ENCODE measurements at places on chromosomes 11 and 22. TPM values are rescaled to one million over a fixed set of nuclear protein-coding genes. Genes with fewer than 3 reads are reported as not detected.

The HEPHL1 gene
- total RNA-seq: not detected

The CAVIN3 gene
- not detected for total RNA-seq

The ANGPTL5 gene
- total RNA-seq: not detected

The LRP4 gene
- not detected for total RNA-seq

The MRGPRE gene
- not detected for total RNA-seq

The LDHAL6A gene
- total RNA-seq: not detected

The MRPL23 gene
- total RNA-seq: 44.7 TPM

The GRK3 gene
- total RNA-seq: 65.3 TPM

The BEST1 gene
- 0.78 TPM for total RNA-seq

The UBQLNL gene
- 1.3 TPM for total RNA-seq

GRCh38 chr22:44455151-44455962 lies 42.7 kb downstream of the RTL6 start:
- no peaks in the 10 kb centered on the region for H3K36me3 ChIP-seq
- H3K4me3 ChIP-seq: no peak overlapping the region
- H3K27me3 ChIP-seq: no peaks in the 10 kb centered on the region
- no peak for DNase-seq
- H3K27ac ChIP-seq: no peak overlapping the region

DNA sequence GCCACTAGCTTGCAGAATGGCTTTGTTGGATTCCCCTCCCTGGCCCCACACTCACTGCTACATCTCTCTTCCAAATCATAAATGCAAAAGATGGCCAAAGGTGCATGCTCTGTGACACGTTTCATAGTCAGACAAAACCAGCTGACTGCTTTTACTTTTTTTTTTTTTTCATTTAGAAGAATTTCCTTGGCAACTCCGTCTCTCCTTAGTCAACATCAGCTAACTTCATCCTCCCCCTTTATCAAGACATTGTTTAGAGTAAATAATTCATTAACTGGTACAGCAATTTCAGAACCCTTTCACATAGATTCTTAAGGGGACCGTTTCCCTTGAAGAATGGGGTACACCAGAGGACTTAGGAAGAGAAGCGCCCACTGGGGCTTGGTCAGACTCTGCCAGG lies 16.0 kb downstream of the KCNQ1OT1 start:
- H3K4me3 ChIP-seq: no peak overlapping the region
- no peaks in the 10 kb centered on the region for H3K36me3 ChIP-seq
- H3K27me3 ChIP-seq: no peaks in the 10 kb centered on the region
- DNase-seq: no peak
- no peak overlapping the region for H3K27ac ChIP-seq
- H3K4me1 ChIP-seq: peaks cover 14% of the 10 kb centered on the region

- no peak overlapping the region for H3K27ac ChIP-seq
- no peaks in the 10 kb centered on the region for H3K27me3 ChIP-seq
- no peak overlapping the region for H3K4me3 ChIP-seq
- peaks cover 26% of the 10 kb centered on the region for H3K4me1 ChIP-seq
Observed at GRCh38 chr22:26544489-26544888, 32.2 kb upstream of the TFIP11 start.

- no peak overlapping the region for H3K4me3 ChIP-seq
- H3K27ac ChIP-seq: no peak overlapping the region
- no peaks in the 10 kb centered on the region for H3K36me3 ChIP-seq
- DNase-seq: peak; percentile 0
- H3K27me3 ChIP-seq: no peaks in the 10 kb centered on the region
Observed at GRCh38 chr22:18909556-18909955, 3.4 kb downstream of the DGCR6 start.

DNA sequence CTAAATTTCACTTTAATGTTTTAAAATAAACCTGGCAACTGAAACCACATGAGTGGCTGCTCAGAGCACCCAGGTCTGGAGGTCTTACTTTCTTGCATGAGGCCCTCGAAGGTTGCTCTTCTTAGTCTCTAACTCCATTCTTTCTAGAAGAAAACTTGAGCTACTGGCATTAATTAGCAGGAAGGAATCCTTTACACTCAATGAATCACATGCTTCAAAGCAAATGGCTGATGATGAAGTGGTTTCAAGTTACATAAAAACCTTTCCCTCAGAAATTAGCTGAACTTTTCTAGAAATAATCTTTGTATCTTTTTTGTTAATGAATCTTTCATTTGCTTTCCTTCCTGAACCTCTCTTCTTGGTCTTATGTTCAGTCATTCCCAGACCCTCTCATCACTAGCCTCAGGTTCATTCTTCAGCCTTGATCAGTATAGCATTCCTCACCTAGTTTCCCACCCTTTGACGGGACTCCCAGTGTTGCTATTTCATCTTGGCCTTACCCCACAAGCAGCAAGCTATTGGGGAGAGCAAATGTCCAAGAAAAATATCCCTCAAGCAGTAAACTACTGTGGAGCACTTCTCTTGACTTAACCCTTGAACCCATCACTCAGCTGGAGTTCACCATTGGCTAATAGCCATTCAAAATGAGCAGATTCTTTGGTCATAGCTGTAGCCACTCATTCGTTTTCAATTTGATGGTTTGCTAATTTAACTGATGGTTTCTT lies 75.1 kb downstream of the INSC start:
- H3K36me3 ChIP-seq: no peaks in the 10 kb centered on the region
- H3K4me1 ChIP-seq: no peaks in the 10 kb centered on the region
- no peak overlapping the region for H3K27ac ChIP-seq
- H3K27me3 ChIP-seq: no peaks in the 10 kb centered on the region
- no peak overlapping the region for H3K4me3 ChIP-seq
- DNase-seq: no peak

DNA sequence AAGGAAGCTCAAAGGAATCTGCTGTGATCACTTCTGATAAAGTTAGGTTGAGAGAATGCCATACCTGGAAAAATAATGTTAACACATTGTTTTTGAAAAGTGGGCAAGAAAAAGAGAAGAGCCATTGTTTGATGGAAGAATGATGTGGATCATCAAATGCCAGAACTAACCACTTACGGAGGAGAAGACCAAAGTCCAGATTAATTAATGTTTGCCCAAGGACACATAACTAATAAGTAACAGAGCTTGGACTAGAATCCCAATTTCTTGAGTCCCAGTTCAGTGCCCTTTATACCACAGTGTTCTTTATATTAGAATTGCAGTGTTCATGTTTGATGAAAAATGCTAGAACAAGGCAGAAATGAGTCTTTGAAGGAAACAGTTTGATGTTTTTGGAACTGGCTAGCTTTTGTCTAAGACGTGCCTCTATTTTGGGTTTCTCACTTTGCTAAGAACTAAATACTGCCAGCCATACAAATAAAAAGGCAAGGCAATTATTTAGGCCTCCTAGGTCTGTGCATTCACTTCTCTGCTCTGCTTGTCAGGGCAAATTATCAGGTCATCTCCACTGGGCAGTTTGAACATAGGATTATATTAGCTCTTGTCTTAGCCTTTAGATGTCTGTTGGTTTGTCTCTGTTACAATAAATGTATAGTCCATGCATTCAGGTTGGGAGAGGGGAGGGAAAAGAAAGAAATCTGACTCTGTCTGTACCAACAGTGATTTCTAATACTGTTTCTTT lies 72.3 kb downstream of the TRIM44 start:
- H3K36me3 ChIP-seq: peaks cover 44% of the 10 kb centered on the region
- no peaks in the 10 kb centered on the region for H3K27me3 ChIP-seq
- no peak overlapping the region for H3K27ac ChIP-seq
- H3K4me3 ChIP-seq: no peak overlapping the region

- no peaks in the 10 kb centered on the region for H3K36me3 ChIP-seq
- no peak overlapping the region for H3K27ac ChIP-seq
- no peak overlapping the region for H3K4me3 ChIP-seq
Observed at GRCh38 chr11:9330387-9331384, 16.3 kb upstream of the TMEM41B start.

DNA sequence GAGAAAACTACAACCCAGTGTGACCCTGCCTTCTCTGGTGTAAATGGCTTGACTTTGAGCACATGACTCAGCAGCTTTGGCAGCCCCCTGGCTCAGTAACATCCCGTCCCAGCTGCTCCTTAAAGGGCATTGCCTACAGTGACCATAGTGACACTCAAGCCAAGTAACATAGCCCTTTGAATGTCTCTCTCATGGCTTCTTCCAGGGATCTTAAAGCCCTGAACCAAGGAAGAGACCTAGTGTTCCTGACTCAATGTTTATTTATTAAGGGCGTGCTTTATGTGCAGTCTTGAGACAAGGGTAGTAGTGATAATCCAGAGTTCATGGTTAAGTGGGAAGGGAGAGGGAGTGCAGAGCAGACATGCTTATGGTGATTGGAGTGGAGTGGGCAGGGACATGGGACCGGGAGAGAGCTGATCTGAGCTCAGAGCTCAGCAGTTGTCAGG lies 125.7 kb downstream of the PARVA start:
- DNase-seq: no peak
- no peaks in the 10 kb centered on the region for H3K36me3 ChIP-seq
- no peak overlapping the region for H3K27ac ChIP-seq
- H3K4me3 ChIP-seq: no peak overlapping the region
- H3K4me1 ChIP-seq: no peaks in the 10 kb centered on the region
- no peaks in the 10 kb centered on the region for H3K27me3 ChIP-seq

- H3K4me1 ChIP-seq: peaks cover 52% of the 10 kb centered on the region
- H3K4me3 ChIP-seq: peak overlapping the region; percentile 89
- H3K27ac ChIP-seq: peak overlapping the region; percentile 93
- no peaks in the 10 kb centered on the region for H3K36me3 ChIP-seq
- H3K27me3 ChIP-seq: no peaks in the 10 kb centered on the region
Observed at GRCh38 chr11:62709247-62710000, 1.9 kb downstream of the GNG3 start.

- no peak for DNase-seq
- no peaks in the 10 kb centered on the region for H3K4me1 ChIP-seq
- H3K27ac ChIP-seq: no peak overlapping the region
- H3K4me3 ChIP-seq: no peak overlapping the region
- H3K27me3 ChIP-seq: no peaks in the 10 kb centered on the region
Observed at GRCh38 chr11:37657645-37658044, 1059.6 kb upstream of the RAG2 start.

DNA sequence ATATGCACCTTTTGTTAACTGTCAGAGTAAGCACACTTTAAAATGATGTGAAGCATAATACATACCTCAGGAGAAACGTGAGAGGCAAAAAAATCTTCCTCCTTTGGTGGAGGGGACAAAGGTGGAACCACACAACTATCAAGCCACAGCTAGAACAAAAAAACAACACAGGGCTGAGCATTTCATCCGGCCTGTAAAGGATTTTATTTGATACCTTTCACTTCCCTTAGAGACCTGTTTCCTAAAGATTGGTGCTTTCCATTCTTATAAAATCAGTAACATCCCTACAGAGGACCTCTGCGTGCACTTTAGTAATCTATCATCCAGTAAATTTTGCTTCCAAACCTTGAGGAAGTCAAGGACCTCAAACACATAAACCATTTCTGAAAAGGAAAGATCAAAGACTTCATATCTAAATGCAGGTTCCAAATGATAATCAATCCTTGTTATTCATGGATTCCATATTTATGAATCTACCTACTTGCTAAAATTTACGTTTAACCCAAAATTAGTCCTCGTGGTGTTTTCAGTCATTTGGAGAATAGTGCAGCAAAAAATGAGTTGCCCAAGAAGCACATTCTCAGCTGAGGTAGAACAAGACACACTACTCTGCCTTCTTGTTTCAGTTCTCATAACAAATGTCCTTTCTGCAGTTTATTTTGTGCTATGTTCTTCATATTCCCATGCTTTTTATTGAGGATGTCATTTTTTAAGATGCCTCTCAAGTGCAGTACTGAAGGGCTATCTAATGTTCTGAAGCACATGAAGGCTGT lies 22.7 kb downstream of the ARFGAP3 start:
- H3K4me1 ChIP-seq: no peaks in the 10 kb centered on the region
- peaks cover 6% of the 10 kb centered on the region for H3K36me3 ChIP-seq
- H3K4me3 ChIP-seq: no peak overlapping the region
- no peak for DNase-seq
- H3K27ac ChIP-seq: no peak overlapping the region

DNA sequence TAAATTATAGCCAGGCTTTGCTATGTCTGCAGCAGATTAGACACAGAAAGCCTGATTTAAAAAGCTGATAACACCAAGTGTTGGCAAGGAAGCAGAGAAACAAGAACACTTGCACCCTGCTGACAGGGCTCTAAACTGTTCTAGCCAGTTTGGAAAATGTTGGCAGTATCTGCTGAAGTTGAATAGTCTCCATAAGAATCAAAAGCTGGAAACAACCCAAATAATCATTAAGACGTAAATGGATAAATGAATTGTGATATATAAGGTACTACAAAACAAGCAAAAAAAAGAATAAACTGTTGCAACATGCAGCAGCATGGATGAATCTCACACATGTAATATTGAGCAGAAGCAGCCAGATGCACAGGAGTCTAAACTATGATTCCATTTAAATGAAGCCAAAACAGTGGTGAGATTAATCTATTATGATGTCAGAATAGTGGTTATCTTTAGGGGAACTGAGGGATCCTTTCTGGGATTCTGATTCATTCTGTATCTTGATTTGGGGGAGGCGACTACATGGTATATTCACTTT lies 40.4 kb upstream of the ADORA2A start:
- no peaks in the 10 kb centered on the region for H3K4me1 ChIP-seq
- H3K36me3 ChIP-seq: peaks cover 7% of the 10 kb centered on the region
- no peaks in the 10 kb centered on the region for H3K27me3 ChIP-seq

DNA sequence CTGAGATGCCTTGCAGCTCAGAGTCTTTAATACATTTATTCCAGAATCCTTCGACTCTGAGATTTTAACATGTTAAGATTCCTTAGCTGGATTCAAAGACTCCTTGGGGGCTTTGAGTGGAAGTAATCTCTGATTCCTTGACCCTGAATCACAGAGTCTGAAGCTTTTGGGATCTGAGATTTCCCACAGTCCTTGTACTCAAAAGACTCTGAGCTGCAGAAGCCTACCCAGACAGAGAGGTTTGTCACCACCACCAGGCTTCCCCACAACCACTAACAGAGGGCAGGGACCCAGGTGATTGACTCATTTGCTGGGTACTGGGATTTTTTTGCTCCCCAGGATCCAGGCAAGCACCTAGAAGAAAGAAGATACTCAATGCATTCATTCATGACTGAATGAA lies 1.4 kb upstream of the SERPINH1 start:
- H3K4me1 ChIP-seq: peaks cover 18% of the 10 kb centered on the region
- H3K36me3 ChIP-seq: no peaks in the 10 kb centered on the region
- H3K4me3 ChIP-seq: no peak overlapping the region
- H3K27ac ChIP-seq: no peak overlapping the region

- H3K27me3 ChIP-seq: no peaks in the 10 kb centered on the region
- peak; percentile 52 for DNase-seq
- H3K4me1 ChIP-seq: peaks cover 6% of the 10 kb centered on the region
- H3K4me3 ChIP-seq: peak overlapping the region; percentile 7
- H3K27ac ChIP-seq: no peak overlapping the region
Observed at GRCh38 chr11:35305670-35306382, 113.5 kb downstream of the SLC1A2 start.

GRCh38 chr22:17706947-17707346 lies 67.3 kb downstream of the BID start:
- DNase-seq: no peak
- H3K4me3 ChIP-seq: no peak overlapping the region
- peaks cover 2% of the 10 kb centered on the region for H3K36me3 ChIP-seq
- H3K4me1 ChIP-seq: peaks cover 13% of the 10 kb centered on the region
- peak overlapping the region; percentile 69 for H3K27ac ChIP-seq

Measured in B cell (primary cell).